Activated CD8-positive, alpha-beta memory T cell treated with anti-CD3 and anti-CD28 coated beads, Interleukin-2, amount 10 ng/mL, durations not matched to agents 7 days and 5 days (primary cell): ENCODE measurements at places on chromosomes 5 and 9. TPM values are rescaled to one million over a fixed set of nuclear protein-coding genes. Genes with fewer than 3 reads are reported as not detected.

LCN15 gene
- total RNA-seq, result not detected

TMOD1 gene
- total RNA-seq, result 0.88 TPM

PCDHGA2 gene
- total RNA-seq, result not detected

DNA sequence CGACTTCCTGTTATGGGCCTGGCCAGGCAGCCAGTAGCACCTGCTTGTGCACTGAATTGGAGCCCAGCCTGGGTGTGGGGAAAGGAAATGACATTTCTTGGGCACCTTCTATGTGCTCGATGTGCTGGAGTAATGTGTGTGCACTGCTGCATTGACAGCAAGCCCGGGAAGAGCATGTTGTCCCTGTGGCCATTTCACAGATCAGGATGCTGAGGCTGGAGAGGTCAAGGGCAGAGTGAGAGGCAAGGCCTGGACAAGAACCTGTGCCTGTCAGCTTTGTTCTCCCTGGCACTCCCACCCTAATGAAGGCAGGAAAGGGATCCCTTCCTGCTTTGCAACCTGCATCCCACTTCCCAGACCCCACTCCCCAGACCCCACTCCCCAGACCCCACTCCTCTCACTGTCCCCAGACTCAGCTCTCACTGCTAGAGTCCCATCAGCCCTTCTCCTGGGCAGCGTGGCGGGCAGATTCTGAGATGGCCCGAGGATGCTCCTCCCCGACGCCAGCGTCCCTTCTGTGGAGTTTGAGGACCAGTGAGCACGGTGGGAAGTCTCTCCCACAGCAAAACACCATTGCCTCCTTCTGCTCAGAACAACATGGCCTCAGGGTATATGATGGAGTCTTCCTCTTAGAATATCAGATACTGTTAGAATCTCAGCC lies 49.6 kb downstream of the BARX1 start:
- H3K36me3 ChIP-seq, result no peaks in the 10 kb centered on the region
- peaks cover 4% of the 10 kb centered on the region for H3K27me3 ChIP-seq
- no peak for DNase-seq
- H3K4me1 ChIP-seq, result no peaks in the 10 kb centered on the region

- no peaks in the 10 kb centered on the region for H3K4me1 ChIP-seq
- H3K36me3 ChIP-seq, result no peaks in the 10 kb centered on the region
- H3K4me3 ChIP-seq, result no peak overlapping the region
- no peak for DNase-seq
Measured at GRCh38 chr9:81822301-81822865, 105.8 kb upstream of the SPATA31D4 start.
